Stimulated activated CD4-positive, alpha-beta T cell treated with anti-CD3 and anti-CD28 coated beads, Interleukin-1b, Interleukin-23, amount 100 ng/mL, for 1 hour (primary cell): ENCODE measurements at places on chromosomes 3 and 15.

GRCh38 chr15:29410338-29410737 is 140.7 kb upstream of the NSMCE3 start:
- DNase-seq: no peak

DNA sequence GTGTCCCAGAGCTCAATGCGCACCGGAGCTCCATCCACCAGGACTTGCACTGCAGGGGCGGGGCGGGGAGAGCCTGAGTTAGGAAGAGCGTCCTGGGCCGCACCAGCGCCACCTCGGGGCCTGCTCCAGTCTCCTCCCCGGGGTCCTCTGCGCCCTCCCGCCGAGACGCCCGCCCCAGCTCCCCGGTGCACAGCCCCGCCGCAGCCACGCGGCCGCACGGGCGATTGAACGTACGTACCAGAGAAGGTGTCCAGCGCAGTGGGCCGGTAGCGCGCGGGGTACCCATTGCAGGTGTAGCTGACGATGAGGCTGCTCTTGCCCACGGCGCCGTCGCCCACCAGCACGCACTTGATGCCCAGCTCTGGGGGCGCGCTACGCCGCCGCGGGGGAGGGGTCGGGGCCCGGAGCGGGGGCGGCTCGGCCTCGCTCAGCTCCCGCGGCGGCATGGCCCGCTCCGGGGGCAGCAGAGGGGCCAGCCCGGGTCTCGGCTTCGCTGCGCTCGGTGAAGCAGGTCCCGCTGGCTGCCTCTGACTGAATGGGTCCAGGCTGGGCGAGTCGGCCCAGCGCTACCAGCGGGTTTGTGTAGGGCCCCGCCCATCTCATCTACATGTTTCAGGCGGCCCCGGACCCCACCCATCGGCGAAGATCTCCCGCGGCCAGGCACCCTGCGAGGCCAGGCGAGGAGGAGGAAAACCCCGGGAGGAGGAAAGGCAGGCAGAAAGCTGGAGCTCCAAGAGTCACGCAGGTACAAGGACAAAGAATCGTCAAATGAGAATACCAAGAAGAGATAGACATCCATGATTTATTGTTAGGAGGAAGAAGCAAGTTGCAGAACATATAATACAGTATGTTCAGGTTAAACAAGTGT is at the start of gene RHOV:
Gene RHOV, minus strand, starts transcription at position 541 of the 868 bp plus-strand sequence. Its CDS starts 95 bp downstream, at position 446.
- no peak for DNase-seq

DNA sequence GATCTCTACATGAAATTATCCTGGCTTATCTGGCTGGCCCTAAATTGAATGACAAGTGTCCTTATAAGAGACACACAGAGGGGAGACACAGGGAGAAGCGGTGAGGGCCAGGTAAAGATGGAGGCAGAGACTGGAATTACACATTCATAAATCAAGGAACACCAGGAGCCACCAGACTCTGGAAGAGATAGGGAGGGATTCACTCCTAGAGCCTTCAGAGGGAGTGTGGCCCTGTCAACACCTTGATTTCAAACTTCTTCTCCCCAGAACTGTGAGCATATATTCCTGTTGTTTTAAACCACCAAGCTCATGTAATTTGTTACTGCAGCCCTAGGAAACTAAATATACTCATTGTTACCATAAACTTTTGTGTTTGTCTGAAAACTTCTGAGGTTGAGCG is 193.7 kb downstream of the THRB start:
- DNase-seq: no peak

- no peak for DNase-seq
Observed at GRCh38 chr15:91780387-91780786, 73.1 kb upstream of the SLCO3A1 start.

GRCh38 chr3:169940470-169941181 is 26.0 kb upstream of the SEC62 start:
- DNase-seq: no peak

DNA sequence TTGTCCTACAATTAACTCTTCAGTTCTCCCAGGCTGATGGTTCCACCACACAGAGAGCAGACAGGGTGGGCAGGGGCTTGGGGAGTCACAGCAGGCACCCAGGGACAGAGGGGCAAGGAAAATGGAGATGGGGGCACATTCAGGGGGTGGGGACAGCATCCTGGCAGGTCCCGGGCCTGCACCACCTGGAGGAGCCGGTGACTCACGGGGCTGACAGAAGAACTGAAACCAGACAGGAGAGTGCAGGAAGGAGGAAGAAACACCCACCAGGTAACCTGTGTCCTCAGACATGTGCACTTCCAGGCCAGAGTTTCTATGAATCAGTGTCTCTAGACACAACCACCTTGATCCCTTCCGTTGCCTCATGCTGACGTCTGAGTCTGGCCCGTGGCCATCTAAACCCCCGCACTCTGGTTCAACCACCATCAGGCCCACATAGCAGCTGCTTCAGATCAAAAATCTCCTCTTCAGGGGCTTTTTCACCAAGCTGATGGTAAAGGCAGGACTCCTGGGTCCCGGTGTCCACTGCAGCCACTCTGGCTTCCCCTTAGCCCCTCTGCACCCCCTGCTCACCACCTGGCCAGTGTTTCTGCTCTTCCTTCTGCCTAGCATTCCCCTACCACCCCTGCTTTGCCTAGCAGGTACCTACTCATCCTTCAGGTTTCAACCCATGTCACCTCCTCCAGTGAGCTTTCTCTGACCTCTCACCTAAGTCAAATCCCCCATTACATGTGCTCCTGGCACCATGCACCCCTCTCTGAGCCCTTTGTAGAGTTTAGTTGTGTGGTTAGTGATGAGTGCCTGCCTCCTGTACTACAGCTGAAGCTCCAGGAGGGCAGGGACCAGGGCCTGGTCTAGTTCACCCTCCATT is 16.5 kb upstream of the CYP11A1 start:
- no peak for DNase-seq

- no peak for DNase-seq
Observed at GRCh38 chr15:73626072-73626471, 7.1 kb downstream of the NPTN start.

DNA sequence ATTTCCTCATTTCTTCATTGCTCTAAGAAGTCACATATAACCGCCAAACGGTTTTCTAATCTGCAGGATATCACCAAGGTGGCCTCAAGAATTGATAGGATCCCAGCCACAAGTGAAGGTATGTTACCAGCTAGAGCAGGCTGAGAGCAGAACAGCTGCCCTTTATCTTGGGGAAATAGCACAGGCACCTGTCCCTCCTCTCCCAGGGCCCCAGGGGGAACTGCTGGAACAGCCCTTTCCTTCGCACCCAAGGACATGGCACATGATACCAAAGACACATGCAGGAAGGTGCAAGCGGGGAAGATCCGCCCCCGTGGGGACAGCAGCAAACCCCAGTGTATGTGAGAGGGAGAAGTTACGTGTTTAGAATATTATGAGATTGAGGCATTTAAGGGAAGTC is 35.3 kb downstream of the HOMER2 start:
- DNase-seq: no peak

DNA sequence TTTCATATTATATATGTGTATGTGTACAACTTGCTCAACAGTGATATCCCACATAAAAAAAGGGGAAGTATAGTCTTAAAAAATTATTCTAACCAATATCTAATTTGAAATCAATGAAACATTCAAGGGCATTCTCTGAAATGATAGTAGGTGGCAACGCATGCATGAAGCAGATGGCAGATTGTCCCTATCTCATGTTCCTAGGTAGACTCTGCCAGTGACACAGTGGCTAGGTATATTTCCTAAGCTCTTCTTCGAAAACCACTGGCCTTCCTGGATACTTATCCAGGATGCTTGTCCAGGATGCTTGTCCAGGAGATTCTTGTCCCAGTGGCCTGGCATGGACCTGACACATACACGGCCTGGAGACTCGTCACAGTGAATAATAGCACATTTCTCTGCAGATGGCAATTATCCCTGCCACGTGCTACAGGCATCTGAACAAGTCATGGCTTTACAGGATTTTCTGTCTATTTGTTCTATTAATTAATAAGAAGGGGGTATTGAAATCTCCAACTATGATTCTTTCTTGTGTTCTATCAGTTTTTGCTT is 54.9 kb downstream of the OCA2 start:
- DNase-seq: no peak

GRCh38 chr3:132553826-132554225 is 43.2 kb upstream of the ACKR4 start:
- DNase-seq: no peak

DNA sequence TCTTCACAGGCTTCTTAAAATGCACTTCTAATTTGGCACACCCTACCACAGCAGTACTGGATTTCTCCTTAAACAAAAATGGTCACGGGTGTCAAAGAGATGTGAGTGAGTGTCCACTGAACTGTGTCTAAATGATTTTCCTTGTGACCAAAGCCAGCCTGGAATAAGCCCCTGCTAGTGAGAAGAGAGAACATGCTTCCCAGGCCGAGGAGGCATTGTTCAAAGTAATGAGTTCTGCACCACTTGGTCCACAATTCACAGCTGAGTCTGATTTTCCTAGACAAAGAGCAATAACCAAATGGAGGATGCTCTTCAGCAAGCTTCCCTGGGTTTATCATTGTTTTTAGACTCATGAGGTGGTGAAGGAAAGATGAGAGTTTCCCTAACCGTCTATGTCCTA is 3.8 kb downstream of the PLCH1 start:
- DNase-seq: no peak

DNA sequence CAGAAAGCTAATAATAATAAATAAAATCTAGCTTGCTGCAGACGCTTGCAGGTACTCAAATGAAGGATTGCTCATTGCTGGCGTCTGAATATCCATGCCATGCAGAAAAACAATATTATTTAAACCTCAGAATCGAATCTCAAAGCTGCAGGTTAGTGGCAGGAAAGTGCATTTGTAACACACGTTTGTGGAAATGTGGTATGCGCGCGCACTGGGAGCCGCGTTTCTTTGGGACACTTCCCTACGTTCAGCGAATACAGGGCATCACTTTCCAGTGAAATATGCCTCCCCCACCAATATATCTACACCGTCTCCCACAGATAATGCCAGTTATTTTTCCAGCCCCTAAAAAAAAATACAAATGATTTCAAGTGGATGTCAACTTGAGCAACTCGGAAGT is 37.1 kb downstream of the ZIC4 start:
- no peak for DNase-seq
